Skin of body (tissue), 3 donors: ENCODE measurements at places on chromosomes 1 and 21. TPM values are rescaled to one million over a fixed set of nuclear protein-coding genes. Genes with fewer than 3 reads are reported as not detected.
A peak's percentile ranks its signal among the peaks of the same experiment; 100 is the strongest.

GRCh38 chr1:169943963-169944526 is 50.3 kb upstream of the SCYL3 start:
- no peak for DNase-seq

Gene AMY1C
- total RNA-seq: not detected

DNA sequence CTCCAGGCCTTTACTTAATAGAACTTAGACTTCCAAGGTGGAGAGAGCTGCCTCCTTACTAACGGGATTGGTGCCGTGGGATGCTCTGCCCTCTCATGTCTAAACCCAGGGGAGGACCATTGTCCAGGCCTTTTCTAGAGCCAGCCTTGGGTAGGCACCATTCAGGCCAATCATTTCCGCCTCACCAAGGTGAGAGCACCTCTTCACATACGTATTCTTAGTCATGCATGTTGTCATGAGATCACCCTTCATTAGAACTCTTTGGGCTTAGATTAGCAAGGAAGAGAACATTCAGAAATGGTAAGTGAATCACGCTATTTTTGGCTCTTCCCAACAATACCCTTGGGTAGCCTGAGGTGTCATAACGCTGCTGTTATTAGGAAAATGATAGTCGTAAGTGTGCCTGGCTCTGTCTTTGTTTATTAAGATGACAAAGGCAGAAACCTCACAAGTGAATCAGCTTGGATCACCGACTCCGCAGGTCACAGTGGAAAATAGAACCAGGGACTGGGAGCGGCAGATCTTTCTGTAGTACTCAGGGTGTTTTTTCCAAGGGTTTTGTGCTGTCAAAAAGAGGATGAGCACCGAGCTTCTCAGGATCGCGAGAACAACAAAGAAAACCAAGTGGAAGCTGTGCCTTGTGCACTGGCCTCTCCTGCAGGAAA is 55.0 kb downstream of the HUNK start:
- no peak for DNase-seq

DNA sequence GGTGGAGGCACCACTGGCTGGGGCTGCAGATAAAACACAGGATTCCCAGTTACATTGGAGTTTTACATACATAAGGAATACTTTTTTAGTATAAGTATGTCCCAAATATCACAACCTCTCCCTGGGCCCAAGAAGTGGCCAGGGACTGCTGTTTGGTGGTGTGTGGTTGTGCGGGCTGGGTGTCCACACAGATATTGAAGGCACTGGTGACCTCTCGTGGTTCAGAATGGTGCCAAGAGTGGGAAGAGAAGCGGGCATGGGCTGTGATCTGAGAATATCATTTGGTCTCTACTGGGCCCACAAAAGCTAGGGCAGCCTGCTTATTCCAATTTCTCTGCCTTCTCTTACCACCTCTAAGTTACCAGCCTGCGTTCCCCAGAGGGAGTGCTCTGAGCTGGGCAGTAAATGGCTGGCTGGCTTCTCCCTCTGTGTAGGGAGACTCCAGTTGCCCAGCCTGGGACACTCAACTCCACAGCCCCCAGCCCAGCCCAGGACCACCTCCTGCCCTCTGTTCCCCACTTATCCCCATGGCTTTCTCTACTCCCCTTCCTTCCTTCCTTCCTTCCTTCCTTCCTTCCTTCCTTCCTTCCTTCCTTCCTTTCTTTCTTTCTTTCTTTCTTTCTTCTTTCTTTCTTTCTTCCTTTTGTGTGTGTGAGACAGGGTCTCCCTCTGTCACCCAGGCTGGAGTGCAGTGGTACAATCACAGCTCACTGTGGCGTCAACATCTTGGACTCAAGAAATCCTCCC is 42.8 kb upstream of the RD3 start:
- DNase-seq: no peak

Gene COL6A2
- 871 TPM for total RNA-seq

DNA sequence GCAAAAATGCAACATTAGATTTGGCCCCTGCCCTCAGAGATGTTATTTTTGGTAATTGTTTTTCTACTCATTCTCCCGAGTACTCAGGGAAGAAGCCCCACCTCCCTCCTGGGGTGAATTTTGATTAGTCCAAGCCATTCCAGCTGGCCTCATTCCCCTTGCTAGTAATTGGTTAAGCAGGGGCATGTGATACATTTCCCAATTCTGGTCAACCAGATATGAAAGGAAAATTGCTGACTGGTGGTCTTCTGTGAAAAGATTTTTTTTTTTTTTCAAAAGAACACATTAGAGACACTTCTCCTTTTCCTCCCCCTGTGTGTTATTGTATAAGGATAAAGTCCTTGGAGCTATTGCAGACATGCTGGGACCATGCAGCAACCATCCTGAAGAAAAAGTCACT is 71.1 kb upstream of the AKT3 start:
- DNase-seq: no peak

GRCh38 chr1:102002057-102002456 is 5.3 kb upstream of the OLFM3 start:
- DNase-seq: no peak

DNA sequence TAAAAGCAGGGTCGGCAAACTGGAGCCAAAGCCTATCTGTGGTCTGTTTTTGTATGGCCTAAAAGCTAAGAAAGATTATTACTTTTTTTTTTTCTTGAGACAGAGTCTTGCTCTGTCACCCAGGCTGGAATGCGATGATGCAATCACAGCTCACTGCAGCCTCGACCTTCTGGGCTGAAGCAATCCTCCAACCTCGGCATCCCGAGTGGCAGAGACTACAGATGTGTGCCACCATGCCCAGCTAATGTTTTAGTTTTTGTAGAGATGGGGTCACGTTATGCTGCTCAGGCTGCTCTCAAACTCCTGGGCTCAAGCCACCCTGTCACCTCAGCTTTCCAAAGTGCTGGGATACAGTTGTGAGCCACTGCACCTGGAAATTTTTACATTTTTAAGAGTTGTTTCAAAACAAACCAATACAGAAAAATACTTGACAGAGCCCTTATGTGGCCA is 6.5 kb upstream of the GLRX2 start:
- no peak for DNase-seq

GRCh38 chr1:103569493-103569892 is 1.9 kb upstream of the AMY2B start:
- DNase-seq: no peak

GRCh38 chr1:212722270-212722957 is 22.8 kb upstream of the BATF3 start:
- no peak for DNase-seq

DNA sequence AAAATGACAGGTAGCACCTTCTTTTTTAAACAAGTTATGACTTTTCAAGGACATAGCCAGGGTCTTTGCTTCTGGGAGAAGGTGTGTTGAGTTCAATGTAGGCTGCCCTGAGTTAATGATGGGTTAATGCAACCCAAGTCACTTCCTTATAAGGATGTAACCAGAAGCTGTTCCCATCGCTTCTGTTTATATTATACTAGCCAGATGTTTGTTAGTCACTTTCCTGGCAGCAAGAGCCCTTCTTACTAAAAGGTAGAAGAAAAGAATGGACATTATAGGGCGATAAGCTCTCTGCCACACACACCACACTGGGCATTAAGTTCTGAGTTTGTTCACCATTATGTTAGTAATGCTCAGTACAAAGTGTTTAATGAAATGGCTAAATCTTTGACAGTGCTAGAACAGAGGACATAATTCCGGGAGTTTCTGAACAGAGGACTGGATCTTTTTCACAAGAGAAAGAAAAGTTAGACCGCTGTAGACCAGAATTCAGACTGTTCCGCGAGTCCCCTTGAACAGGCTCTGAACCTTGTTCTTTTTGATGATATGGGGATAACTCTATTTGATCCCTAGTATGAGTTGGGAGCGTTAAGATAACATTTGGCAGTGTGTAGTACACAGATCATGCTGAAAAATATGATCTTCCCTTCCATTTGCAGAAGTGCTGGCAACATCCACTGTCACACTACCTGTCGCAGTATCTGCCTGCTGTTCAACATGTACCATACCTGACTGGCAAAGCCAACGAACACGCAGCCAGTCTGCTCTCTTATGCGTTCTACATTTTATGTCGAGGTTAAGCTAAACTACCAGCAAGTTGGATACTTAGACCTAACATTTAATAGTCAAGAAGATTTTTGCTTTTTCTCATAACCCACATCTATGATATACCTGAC is 41.0 kb downstream of the DEGS1 start:
- no peak for DNase-seq

GRCh38 chr21:46320331-46320801 is 3.3 kb downstream of the C21orf58 start:
- no peak for DNase-seq

DNA sequence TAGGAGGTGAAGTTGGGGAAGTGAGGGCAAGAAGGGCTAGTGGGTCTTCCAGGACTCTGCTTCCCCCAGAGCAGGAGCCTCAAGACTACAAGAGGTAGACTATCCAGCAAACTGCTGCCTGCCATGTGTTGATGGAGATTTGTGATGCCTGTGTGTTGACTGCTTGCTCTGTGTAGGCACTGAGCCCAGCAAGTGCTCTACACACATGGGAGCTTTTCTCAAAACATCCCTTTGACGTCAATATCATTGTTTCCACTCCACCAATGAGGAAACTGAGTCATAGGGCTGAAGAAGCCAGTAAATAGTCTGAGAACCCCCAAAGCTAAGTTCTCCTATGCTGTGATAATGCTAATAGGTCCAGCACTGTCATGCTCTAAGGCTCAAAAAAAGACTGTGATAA is 207.2 kb upstream of the NFIA start:
- DNase-seq: peak; percentile 5

GRCh38 chr1:235024711-235025421 is 103.8 kb downstream of the TOMM20 start:
- DNase-seq: no peak

GRCh38 chr1:112000048-112000447 is 10.6 kb upstream of the KCND3 start:
- DNase-seq: no peak

GRCh38 chr1:224510880-224511645 is 76.5 kb upstream of the WDR26 start:
- no peak for DNase-seq

GRCh38 chr1:210373878-210374599 is 45.3 kb downstream of the HHAT start:
- DNase-seq: no peak

DNA sequence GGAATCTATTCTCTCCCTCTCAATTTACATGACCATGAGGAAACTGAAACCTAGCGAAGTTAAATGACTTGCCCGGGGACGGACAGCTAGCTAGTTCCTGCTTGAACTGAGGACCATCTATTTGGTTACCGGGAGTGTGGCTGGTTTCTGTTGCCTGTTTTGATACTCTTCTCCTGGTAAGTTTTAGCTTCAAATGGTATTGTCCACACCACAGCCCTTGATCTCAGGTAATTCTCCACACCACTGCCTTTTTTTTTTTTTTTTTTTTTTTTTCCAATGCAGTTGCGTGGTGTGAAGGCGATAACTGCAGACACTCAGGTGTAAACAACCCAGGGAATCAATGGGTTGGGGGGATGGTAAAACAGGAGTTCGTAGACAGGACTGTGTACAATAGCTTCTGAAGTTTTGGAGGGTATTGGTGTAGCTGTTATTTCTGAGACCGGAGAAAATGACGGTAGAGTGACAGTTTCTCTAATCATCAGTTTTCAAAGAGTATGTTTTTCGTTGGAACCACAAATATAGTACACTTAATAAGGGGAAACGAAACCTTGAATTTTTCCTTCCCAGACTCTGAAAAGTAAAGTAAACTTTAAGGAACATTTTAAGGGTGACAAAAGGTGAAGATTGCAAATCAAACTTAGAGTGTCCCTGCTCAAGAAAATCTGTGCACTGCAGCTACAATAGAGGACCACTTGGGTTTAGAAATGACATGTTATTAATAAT is 125.3 kb upstream of the CACYBP start:
- DNase-seq: no peak

DNA sequence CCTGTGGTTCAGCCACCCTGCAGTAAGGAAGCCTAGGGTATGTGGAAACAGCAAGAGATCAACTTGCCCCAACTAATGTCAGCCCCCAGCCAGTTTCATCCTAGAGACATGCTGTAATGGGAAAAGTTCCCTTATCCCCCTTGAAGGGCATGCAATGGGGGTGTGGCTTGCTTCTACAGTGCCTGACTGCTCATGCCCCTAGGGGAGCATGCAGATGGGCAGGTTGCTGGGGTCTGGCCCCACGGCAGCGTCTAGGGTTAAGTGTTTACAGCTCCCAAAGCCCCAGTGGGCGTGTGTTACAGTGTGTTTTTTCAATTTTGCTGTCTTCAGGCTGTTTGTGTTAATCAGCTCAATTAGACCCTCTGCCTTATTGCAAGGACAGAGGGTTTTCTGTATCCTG is 1105.9 kb downstream of the AMY1C start:
- DNase-seq: no peak

Gene SLAMF9
- total RNA-seq: not detected
